ENCODE measurements at places on chromosomes 12 and 14. TPM values are rescaled to one million over a fixed set of nuclear protein-coding genes. Genes with fewer than 3 reads are reported as not detected.

DNA sequence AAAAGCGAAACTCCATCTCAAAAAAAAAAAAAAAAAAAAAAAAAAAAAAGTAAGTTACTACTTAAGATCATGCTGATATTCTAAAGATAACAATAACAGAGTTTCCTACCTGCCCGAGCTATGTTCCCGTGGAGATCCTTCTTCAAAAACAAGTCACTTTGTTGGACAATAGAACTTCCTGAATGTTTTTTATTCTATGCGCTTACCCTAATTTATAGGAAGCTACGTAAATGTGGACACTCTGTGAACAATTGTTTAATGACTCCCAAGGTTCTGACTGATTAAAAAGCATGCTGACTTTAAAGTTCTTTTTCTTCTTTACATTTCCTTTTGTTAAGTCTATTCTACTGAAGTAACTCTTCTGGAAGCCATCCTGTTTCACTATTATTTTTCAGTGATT is 52.5 kb downstream of the FGD4 start:
- no peak for DNase-seq

DNA sequence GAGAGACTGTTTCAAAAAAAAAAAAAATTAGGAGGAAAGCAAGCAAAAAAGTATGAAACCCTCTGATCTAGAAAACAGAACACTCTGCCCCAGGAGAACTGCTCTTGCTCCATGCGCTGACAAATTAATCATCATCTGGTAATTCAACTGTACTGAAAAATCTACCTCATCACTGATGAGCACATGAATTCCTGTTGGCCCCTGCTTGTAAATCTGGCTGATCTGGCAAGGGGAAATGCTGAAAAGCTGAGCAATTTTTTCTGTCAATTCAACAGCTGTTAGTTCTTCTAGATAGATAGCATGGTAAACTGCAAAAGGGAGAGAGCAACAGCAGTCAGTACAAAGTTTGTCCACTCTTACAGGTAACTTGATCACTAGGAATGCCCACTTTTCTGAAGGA is 15.2 kb upstream of the CSRNP2 start:
- no peak for DNase-seq

- no peak for DNase-seq
These were observed 290.7 kb upstream of the TMPO start for GRCh38 chr12:98224584-98225221.

GRCh38 chr14:23137813-23138535 is 18.9 kb upstream of the CEBPE start:
- no peak for DNase-seq

GRCh38 chr12:56071648-56072047 is 8.3 kb upstream of the ERBB3 start:
- peak; percentile 15 for DNase-seq

- DNase-seq: no peak
These were observed 33.8 kb downstream of the PACS2 start for GRCh38 chr14:105348169-105348944.

The ASCL1 gene
- total RNA-seq: under 0.01 TPM

The BCL2L14 gene
- total RNA-seq: not detected

The HOXC12 gene
- not detected for total RNA-seq

Data from sigmoid colon (tissue), 7 donors.